ENCODE measurements at places on chromosomes 7 and 10.

DNA sequence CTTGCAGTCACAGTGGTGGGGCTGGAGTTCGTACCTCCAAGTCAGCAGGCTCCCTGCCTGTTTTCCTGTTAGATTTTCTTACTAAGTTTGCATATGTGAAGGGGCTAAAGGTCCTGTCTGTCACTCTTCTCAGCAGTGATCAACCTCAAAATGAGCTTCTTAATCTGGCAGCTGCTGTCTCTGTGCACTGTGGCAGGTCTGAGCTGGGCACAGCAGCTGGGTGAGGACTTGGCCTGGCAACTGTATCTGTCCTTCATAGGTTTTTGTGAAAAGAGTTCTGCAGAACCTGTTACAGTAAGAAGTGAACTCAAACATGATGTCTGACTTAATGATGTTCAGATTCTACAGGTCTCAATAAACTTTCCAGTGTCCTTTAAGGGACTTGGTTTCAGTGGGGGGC is 31.3 kb upstream of the GJD4 start:
- no peak for DNase-seq

- no peak for DNase-seq
These were observed 352.4 kb upstream of the MEOX2 start for GRCh38 chr7:16038906-16039305.

DNA sequence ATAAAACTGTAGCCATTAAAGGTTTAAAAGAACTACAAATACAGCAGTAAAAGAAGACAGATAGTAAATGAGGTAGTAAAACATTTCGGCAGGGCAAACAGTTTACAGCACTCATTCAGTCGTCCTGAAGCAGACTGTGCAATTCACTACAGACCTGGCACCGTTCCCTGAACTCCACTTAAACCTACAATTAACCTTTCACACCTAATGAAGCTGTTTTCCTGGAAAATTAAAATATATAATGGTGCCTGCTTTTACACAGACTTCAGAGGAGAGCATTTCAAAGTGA is 335.3 kb downstream of the GFRA1 start:
- DNase-seq, result no peak

DNA sequence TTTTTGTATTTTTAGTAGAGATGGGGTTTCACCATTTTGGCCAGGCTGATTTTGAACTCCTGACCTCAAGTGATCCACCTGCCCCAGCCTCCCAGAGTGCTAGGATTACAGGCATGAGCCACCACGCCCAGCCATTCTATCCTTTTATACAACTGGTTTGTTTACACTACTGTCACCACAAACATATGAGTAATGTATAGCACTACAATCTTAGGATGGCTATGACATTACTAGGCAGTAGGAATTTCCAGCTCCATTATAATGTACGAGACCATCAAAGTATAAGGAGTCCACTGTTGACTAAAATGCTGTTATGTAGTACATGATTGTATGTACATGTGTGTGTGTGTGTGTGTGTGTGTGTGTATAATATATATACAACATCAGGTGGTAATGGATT is 1126.1 kb upstream of the LRRN3 start:
- DNase-seq, result no peak

- no peak for DNase-seq
These were observed 49.2 kb downstream of the BTRC start for GRCh38 chr10:101403161-101403560.

GRCh38 chr7:7100432-7100849 is 81.9 kb upstream of the C1GALT1 start:
- DNase-seq, result peak; percentile 57

DNA sequence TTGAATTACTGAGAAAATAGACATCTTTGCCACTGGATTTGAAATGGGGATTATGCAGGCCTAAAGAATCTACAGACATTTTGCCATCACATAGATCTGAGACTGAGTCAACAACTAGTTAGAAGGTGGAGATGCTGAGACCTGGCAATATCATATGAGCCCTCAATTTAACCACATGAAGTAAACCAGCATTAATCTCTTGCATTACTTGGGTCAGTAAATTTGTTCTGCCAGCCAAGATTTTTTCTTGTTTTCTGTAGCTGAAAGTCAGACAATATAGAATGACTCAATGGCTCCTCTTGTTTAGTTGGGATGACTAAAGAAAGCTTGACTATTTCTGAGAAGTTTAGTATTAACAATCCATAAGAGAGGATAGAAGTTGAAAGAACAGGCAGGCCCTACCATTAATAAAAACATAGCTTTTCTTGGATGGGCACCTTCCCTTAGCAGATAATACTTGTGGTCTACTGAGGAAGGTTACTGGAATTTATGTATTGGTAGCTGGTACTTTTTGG is 396.7 kb upstream of the SORCS1 start:
- no peak for DNase-seq

DNA sequence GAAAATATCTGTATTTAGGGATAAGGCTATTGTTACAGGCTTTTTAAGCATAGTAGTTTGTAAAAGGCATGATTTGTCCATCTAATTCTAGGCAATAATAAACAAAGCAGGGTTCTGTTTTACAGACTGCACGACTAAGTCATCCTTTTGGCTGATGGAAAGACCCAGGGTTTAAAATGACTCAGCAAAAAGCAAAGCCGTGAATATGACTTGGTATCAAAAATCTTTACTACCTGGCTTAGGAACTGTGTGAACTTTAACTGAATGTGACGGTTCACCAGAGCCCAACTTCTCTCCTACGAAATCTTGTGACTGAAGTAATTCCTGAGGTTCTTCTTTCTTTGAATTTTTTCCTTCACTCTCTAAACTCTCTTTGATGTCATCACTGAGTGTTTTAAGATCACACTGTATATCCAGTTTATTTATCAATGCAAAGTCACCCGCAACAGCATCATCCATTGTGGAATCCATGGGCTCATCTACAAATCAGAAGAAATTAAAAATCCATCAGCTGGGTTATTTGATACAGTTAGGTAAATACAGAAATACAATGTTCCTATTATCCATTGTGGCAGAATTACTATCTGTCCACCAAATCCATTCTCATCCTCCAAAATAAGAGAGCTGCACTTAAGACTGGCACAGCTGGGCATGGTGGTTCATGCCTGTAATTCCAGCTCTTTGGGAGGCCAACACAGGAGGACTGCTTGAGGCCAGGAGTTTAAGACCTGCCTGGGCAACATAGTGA is 17.0 kb downstream of the ATE1 start:
- DNase-seq, result no peak

GRCh38 chr7:73597978-73598782 is 19.8 kb upstream of the TBL2 start:
- DNase-seq, result no peak

- no peak for DNase-seq
These were observed 79.8 kb upstream of the MPP7 start for GRCh38 chr10:28382525-28383269.
